ENCODE measurements at places on chromosomes 5 and 9.

- no peak for DNase-seq
These were observed 8.7 kb downstream of the PDLIM4 start for GRCh38 chr5:132266031-132266835.

DNA sequence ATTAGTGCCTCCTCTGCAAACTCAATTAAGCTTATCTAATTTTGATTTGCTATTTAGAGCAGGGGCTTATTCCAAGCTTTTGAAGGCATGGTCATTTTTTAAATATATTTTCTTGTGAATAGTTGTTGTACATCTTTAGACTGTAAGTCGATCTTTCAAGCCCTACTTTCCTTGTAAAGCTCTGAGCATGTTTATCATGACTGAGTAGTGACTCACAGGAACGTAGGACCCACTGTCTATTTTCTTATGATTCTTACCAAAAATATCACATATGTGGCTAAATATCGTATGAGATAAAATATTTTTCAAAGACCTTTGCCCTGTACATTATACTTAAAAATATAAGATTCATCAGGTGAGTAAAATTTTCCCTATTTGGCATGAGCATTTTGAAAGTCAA is 440.4 kb upstream of the GRIN3A start:
- DNase-seq = no peak

DNA sequence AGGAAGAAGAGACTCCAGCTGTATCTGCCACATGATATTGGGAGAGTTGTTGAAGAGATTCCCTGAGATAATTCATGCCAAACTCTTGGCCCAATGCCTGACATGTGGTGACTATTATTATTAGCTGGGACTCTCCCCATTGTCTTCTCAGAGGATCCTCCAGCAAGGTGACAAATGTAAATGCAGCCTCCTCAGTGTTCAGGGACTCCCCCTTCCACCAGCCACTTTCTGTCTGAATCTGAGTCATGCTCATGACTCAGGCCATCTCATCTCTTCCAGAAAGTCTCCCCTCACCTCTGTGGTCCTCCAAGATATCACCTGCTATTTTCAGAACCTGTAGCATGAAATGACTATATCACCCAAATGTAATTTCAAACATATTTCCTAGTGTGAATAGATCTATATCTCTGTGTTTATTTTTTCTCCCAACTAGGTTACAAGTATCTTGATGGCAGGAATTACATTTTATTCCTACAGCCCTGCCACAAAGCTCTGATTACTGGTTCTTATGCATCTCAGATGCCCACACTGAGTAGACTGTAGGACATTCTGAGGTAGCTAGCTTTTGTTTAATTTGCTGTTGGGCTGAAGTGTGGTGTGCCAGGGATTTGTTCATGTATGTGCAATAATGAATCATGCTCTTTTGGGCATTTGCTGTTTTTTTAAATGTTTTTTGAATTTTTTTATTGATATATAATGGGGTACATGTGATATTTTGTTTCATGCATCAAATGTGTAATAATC is 126.6 kb upstream of the IL12B start:
- DNase-seq = no peak

DNA sequence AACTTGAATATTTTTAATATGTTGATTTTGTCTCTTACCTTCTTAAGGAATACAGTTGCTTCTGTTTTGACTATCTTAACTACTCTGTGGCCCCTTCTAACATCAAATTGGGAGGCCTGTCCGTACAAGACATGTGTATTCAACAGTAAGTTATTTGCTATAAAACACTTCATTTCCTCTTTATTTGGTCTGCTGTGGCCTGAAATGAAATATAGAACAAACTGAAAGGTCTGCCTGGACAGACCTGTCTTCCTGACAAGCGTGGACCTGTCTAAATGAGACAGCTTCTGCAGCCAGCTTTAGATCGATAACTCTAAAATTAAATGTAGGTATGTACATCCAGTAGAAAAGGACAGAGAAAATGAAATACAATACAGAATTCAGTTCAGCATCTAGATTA is 2.2 kb upstream of the LPAR1 start:
- no peak for DNase-seq

DNA sequence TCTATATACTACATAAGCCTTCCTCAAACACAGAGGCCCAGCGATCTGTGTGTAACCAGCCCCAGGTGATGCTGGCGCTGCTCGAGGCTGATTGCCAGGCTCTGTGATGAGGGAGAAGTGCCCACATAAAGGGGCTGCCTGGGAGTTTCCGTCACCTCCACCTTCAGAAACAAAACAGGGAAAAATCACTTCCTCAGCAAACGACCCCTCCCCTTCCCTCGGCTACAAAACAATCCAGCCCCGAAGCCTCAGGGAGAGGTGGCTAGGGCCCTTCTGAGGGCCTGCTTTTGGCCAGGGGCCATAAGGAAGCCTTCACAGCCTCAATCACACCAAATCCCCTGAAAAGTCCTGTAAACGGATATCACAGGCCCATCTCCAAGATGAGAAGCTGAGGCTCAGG is 51.1 kb downstream of the DAP start:
- no peak for DNase-seq

DNA sequence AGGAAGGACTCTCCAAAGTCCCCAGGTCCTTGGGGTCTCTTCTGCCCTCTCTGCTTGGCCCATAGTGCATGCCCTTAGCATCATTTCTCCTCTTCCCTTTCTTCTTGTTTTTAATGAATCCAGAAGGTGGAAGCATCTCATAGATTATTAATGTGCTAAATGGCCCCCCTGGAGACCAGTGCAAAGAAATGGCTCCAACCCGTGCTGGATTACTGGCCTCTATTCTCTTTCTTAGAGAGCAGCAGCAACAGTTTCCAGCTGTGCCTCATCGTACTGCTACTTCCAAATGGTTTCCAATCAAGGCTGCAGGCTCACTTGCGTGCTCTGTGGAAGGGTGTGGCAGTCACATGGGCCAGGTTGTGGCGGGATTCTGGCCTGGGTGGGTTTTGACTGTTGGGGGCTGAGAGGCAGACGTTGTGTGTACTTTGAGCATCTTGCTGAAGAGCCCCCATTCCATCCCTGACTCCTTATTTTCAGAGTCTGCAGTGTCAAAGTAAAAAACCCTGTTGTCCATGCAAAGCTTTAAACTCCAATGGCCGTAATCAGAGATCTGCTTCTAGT is 139.7 kb downstream of the GABBR2 start:
- DNase-seq = no peak

DNA sequence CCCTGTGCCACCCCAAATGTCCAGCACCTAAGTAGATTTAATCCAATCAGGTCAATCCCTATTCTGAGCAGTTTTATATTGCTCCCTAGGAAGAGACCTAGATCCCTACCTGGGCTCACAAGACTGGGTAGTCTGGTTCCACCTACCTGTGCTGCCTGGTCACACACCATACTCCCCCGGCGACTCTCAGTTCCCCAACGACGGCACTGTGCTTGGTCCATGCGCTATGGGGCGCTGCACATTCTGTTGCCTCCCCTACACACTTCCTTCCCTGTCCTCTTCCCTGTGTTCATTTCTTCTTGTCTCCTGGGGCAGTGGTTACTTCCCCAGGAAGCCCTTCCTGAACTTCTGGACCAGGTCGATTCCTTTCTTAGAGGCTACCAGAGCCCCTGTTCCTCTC is 109.9 kb upstream of the IL12B start:
- no peak for DNase-seq

GRCh38 chr5:39732166-39732565 is 307.4 kb upstream of the DAB2 start:
- DNase-seq = no peak

GRCh38 chr9:19967888-19968459 is 179.1 kb upstream of the SLC24A2 start:
- DNase-seq = no peak

DNA sequence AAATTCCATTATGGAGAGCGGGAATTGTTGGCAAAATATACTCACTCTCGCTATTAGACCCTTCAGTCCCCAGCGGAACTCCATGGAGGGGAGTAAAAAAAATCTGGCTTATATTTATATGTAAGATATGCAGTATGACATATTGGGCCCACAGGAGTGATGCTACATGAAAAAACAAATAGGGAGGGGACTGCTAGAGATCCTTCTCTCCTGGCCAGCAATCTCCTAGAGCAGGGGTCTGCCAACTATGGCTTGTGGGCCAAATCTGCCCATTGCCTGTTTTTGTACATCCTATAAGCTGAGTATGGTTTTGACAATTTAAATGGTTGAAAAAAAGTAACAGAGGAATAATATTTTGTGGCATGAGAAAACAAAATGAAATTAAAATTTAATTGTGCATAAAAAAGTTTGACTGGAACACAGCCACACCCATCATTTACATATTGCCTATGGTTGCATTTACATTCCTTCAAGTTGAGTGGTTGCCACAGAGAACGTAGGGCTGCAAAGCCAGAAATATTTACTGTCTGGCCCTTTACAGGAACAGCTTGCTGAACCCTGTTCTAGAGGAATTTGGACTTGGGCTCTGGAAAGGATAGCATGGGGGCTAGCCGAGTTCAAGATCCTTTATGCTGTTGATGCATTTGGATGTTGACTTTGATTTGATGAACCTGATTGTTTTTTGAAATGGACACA is 197.3 kb upstream of the CLINT1 start:
- peak; percentile 45 for DNase-seq

DNA sequence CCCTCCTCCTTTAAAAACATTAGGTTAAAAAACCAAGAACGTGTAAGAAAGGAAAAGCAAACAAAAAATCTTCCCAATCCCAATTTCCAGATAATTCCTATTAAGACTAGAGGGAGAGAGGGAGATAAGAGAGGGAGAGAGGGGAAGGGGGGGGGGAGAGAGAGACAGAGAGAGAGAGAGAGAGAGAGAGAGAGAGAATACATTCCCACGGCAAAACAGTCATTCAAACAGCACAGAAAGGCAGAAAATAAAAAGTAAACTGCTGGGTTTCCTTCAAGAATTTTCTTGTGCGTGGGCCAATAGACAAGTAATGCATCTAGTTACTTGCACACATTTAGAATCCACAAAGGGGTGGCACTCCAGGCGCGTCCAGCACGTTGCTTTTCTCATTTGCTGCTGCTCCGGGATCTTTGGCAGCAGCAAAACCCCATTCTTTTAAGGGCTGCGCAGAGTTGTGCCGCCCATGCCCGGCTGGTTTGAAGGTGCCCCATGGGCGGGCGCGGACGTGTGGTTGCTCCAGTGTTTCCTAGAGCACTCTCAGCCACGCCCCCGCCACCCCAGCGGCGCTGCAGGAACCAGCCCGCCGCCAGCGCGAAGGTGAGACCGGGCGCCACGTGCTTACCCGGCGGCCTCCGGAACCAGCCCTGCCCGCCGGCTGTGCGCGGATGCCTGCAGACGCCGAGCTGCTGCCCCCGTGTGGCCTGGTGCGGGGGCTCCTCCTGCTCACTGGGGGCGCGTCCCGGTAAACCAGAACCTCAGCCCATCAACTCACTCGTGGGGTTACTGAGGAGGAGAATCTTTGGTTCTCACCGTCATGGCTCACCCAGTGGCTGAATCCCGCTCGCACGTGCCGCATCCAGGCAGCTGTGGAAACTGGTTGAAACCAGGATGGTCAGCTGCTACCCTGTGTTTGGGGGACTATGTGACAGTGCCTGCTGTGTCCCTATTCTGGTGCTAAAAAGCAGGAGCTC is 44.6 kb downstream of the STC2 start:
- peak; percentile 51 for DNase-seq

Data from foreskin fibroblast (primary cell).